Activated CD8-positive, alpha-beta T cell treated with anti-CD3 and anti-CD28 coated beads for 36 hours (primary cell): ENCODE measurements at places on chromosomes 4 and X. TPM values are rescaled to one million over a fixed set of nuclear protein-coding genes. Genes with fewer than 3 reads are reported as not detected.

The SUPT20HL1 gene
- not detected for total RNA-seq

The NDST4 gene
- total RNA-seq: not detected

The REPS2 gene
- not detected for total RNA-seq

The SMIM31 gene
- total RNA-seq: not detected

The HSFX1 gene
- 0.61 TPM for total RNA-seq

The DGKK gene
- not detected for total RNA-seq

The PLP1 gene
- not detected for total RNA-seq

DNA sequence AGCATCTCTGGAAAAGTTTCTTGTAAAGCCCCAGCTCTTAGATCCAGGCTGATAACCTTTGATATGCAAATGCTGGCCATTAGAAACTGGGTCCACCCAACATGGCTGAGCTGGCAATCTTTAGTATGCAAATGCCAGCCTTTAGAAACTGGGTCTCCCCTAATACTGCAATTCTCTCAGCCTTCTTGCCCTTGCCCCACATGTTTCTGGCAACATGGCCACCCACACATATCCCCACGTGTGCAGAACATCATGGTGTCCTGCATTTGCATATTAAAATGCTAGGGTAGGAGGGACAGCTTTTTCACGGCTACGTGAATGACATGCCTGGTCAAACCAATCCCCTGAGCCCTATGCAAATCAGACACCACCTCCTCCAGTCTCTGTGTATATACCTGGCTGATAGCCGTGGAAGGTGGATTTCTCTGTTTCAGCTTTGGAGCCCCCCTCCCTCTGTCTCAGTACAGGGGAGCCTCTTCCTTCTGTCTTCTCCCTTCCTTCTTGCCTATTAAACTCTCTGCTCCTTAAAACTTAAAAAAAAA lies 344.0 kb upstream of the NWD2 start:
- H3K4me1 ChIP-seq: no peaks in the 10 kb centered on the region
- DNase-seq: no peak
- peaks cover 3% of the 10 kb centered on the region for H3K27me3 ChIP-seq
- no peaks in the 10 kb centered on the region for H3K36me3 ChIP-seq

GRCh38 chrX:9330249-9330982 lies 134.4 kb upstream of the TBL1X start:
- no peaks in the 10 kb centered on the region for H3K27me3 ChIP-seq
- no peaks in the 10 kb centered on the region for H3K36me3 ChIP-seq
- H3K4me1 ChIP-seq: peaks cover 3% of the 10 kb centered on the region
- no peak for DNase-seq

DNA sequence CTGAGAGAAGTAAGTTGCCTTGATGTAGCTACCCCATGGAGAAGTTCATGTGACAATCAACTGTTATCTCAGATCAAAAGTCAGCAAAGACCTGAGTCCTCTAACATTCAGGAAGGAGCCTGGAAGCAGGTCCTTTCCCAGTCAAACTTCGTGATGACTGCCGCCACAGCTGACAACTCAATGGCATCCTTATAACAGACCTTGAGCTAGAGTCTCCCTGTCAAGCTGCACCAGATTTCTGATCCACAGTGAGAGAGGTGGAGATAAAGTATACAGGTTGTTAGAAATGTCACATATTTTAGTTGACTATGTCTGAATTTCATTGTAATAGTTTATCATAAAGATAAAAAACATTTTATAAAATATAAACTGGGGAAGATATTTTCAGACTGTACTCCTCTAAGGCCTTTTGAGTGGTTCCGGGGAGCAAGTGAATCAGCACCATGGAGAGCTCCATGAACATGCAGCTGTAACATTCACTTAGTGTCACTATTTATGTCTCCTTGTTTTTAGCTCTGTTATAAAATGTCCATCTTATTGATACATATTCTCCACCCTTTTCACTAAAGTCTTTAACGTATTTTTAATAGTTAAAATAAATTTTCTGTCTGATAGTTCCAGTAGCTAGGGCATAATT lies 1653.5 kb upstream of the AGA start:
- no peak overlapping the region for H3K4me3 ChIP-seq
- peak; percentile 3 for DNase-seq

DNA sequence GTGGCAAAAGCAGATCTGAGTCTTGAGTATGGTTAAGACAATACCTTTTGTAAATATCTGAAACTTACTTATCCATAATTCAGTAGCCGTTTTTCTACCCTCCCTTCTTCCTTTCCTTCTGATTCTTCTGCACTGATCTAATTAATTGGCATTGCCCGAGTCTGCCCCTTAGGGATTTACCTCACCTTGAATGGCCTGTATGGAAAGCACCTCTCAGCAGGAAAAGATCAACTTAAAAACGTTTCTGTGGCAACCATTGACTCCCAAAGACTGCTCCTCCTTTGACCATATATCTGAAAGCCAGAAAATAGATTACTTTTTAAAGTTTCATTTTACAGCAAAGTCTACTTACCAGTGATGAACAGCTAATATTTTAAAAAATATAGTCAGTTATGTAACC lies 496.5 kb upstream of the LCORL start:
- no peaks in the 10 kb centered on the region for H3K4me1 ChIP-seq
- peaks cover 4% of the 10 kb centered on the region for H3K27me3 ChIP-seq
- H3K4me3 ChIP-seq: no peak overlapping the region
- H3K36me3 ChIP-seq: no peaks in the 10 kb centered on the region

- no peak overlapping the region for H3K4me3 ChIP-seq
- DNase-seq: no peak
- H3K27me3 ChIP-seq: no peaks in the 10 kb centered on the region
- H3K36me3 ChIP-seq: peaks cover 52% of the 10 kb centered on the region
Observed at GRCh38 chrX:41348551-41348950, 14.6 kb downstream of the DDX3X start.

GRCh38 chr4:48022192-48022799 lies 5.7 kb downstream of the NIPAL1 start:
- no peaks in the 10 kb centered on the region for H3K36me3 ChIP-seq
- H3K27ac ChIP-seq: no peak overlapping the region
- peaks cover 17% of the 10 kb centered on the region for H3K27me3 ChIP-seq
- no peak for DNase-seq
- no peak overlapping the region for H3K4me3 ChIP-seq

GRCh38 chr4:138086611-138087041 lies 155.5 kb downstream of the SLC7A11 start:
- no peak overlapping the region for H3K4me3 ChIP-seq
- H3K4me1 ChIP-seq: no peaks in the 10 kb centered on the region
- no peak for DNase-seq

DNA sequence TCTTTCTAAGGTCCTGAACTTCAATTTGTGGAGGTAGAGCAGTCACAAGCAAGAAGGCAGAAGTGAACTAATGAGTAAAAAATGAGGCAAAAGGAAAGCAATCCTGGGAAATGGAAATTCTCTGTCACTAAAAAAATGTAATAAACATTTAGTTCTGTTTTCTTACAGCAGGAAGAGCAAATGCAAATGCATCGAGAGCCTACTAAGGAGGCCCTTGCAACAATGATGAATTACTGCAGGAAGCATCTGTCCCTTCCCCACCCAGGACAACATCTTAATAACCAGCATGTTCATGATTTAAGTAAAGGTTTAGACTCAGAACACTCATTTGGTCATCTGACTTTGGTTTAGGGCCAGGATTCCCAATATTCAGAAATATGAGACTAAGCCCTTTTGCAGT lies 341.4 kb upstream of the NOCT start:
- H3K27ac ChIP-seq: no peak overlapping the region
- H3K36me3 ChIP-seq: no peaks in the 10 kb centered on the region
- DNase-seq: no peak

DNA sequence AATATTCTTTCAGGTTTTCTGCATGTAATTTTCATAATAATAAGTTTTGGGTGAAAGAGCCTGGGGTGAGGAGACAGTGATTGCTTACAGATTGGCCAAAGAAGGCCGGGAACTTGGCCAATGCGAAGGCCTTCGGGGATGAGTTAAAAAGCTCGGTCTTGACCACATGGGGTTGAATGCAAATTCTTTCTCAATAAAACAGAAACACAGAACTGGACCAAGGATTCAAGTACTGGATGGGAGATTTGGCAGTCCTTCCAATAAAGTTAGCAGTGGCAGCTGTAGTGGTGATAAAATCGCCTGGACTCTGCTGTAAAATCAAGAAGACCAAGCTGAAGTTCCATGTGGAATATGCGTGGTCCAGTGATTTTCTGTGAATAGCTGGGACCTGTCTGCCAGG lies 282.2 kb upstream of the KLF3 start:
- H3K27me3 ChIP-seq: no peaks in the 10 kb centered on the region
- H3K4me3 ChIP-seq: no peak overlapping the region
- DNase-seq: no peak
- no peaks in the 10 kb centered on the region for H3K36me3 ChIP-seq
- H3K4me1 ChIP-seq: peaks cover 12% of the 10 kb centered on the region
- H3K27ac ChIP-seq: no peak overlapping the region

- H3K36me3 ChIP-seq: no peaks in the 10 kb centered on the region
- no peaks in the 10 kb centered on the region for H3K27me3 ChIP-seq
- DNase-seq: no peak
- no peak overlapping the region for H3K4me3 ChIP-seq
- peaks cover 15% of the 10 kb centered on the region for H3K4me1 ChIP-seq
- H3K27ac ChIP-seq: peak overlapping the region; percentile 85
Observed at GRCh38 chrX:12843061-12843667, 23.7 kb upstream of the TLR7 start.

- H3K27ac ChIP-seq: no peak overlapping the region
- peaks cover 61% of the 10 kb centered on the region for H3K27me3 ChIP-seq
- peak; percentile 42 for DNase-seq
- H3K4me3 ChIP-seq: peak overlapping the region; percentile 55
Observed at GRCh38 chr4:107034996-107035818, 906 bp downstream of the DKK2 start.

DNA sequence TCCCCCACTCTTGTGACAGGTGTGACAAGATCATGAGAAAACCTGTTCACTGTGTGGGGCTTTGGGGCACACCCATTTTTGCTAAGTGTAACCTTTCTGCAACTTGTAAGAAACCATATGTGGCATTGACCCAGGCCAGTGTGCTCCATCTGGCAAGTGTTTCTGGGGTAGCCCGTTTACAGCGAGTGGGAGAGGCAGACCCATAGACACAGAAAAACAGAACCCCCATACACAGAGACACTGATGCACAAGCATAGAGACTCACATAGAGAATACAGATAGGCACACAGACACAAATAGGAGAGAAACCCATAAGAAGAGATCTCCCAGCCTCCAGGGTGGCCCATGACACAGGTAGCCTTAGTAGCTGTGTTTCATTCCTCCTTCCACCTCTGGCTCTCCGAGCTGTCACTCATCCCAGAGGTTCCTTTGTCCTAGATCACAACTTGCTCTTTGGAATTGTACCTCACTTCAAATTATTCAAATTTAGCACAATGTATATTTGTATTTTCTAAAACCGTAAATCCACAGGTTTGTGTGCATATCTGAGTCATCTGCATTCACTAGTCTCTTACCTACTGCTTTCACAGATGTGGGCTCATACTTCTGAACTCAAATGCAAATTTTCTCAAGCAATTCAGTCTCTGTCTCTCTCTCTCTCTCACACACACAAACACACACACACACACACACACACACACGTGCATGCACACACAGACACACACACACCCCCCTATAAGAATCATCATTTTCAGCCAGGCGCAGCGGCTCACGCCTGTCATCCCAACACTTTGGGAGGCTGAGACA lies 114.4 kb downstream of the SH3KBP1 start:
- peaks cover 69% of the 10 kb centered on the region for H3K4me1 ChIP-seq
- H3K4me3 ChIP-seq: peak overlapping the region; percentile 50
- peak; percentile 38 for DNase-seq
- peak overlapping the region; percentile 92 for H3K27ac ChIP-seq

GRCh38 chr4:159096434-159096833 lies 6.4 kb upstream of the RAPGEF2 start:
- H3K36me3 ChIP-seq: no peaks in the 10 kb centered on the region
- H3K4me3 ChIP-seq: no peak overlapping the region
- peaks cover 8% of the 10 kb centered on the region for H3K27me3 ChIP-seq
